Ascending aorta (tissue), 2 donors: ENCODE measurements at places on chromosomes 3 and 15.

- no peak for DNase-seq
Observed at GRCh38 chr3:134820994-134821393, 25.9 kb downstream of the EPHB1 start.

- no peak for DNase-seq
Observed at GRCh38 chr3:10423171-10423882, 82.1 kb downstream of the ATP2B2 start.

GRCh38 chr3:110069761-110070160, 732.4 kb upstream of the DPPA4 start:
- DNase-seq: no peak

DNA sequence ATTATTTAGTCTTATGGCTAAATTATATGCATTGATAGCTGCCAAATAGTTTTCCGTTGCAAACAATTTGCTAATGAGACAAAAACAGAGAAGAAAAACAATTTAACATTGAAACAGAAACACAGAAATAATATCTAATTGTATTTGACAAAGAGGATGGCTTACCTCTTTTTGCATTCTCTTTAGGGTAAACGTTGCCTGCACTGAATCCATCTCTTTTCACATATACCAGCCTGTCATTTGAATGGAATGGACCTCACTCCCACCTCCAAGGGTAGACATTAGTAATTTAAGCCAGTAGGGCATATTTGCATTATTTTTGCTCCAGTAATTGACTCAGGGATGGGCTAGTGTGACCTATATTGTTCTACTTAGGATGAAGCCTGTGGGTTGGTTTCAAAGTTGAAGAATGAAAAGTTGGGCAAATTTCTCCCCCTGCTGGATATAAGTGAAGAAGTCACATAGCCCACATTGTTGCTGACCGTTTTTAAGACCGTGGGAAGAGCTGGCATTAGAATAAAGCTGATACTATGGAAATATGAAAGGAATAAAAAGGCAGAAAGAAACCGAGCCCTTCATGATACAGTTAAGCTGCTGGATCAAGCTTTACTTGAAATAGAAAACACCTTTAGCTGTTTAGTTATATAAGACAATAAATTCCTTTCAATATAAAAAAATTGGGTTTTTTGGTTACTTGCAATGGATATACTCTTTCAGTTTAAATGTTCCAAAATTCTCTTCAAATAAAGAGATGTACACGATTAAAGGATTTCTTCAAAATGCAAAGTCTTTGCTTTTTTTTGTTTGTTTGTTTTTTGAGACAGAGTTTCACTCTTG, 26.9 kb downstream of the PIERCE2 start:
- DNase-seq: no peak

GRCh38 chr3:23668430-23668904, 137.3 kb upstream of the UBE2E1 start:
- DNase-seq: no peak

- DNase-seq: no peak
Observed at GRCh38 chr15:73923488-73924164, 2.6 kb upstream of the LOXL1 start.

DNA sequence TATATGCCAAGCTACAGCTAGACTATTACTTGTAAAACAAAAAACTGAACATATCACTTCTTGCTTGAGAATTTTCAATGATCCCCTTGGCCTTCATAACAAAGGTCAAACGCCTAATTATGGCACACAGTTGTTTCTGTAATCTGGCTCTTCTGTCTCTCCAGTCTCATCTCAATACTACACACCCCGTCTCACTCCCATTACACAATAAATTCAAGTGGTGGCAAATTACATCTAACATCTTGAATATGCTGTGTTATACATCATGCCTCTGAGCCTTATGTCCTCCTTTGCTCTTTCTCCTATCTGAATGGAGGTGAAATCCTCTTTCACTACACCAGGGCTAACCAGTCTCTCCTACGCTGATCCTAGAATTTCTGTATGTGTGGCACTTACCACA, 140.4 kb downstream of the TBL1XR1 start:
- no peak for DNase-seq

DNA sequence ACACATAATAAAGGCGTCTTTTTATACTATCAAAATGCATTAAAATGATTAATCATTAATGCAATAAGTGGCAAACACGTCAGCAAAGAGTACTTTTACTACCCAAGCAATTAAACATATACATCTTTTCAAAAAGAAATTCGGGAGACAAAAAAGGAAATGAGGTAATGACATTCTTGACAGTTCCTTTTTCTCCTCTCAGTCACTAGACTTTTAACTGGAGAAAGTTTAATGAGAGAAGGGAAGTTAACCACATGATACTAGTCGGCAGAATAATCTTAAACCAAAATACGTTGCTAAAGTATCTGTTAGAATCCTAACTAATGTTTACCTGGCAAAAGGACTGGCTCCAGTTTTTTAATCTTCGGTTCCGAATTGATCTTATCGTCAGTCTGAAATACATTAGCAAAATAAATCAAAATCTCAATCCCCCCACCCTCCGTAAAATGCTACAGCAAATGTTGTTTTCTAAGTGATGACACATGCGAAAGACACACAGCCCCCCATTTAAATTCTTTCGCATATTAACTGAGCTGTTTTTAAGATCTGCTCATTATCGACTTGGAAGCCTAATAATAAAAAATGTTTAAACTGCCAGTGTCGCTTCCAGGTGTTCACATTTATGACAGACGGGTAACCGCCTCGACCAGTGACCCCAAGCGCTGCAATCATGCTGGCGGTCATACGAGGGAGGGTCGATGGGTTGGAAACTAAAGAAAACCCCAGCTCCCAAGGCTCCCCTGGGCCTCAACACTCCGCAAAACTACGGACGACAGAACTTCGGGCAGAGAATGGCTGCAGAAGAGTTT, 778 bp downstream of the MTMR10 start:
- DNase-seq: no peak

DNA sequence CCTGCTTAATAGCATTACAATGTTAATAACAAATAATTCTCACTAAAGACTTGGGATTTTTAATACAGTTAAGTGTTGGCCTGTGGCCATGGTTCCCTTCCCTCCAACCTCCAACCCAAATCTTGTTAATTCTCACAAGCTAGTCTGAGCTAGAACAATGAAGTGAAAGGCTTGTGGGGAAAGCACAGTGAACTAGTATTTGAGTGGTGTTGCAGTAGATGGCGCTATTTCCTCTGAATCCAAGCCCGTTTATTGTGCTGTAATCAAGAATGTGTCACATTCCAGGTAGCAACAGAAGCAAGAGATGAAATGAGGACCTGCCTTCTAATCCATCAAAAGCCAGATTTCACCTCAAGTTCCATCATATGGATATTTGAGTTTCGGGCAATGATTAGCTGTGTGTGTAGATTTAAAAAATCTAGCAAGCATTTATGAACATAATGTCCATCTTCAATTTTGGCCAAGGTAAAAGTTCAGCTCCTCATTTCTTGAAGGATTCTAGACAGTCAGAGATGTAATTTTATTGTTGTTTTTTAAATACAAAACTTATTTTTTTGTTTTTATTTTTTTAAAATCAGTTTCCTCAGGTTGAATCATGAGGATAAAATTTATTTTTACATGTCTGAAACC, 160.7 kb downstream of the SQOR start:
- DNase-seq: no peak

GRCh38 chr3:197513953-197514785, 41.6 kb downstream of the BDH1 start:
- DNase-seq: no peak

DNA sequence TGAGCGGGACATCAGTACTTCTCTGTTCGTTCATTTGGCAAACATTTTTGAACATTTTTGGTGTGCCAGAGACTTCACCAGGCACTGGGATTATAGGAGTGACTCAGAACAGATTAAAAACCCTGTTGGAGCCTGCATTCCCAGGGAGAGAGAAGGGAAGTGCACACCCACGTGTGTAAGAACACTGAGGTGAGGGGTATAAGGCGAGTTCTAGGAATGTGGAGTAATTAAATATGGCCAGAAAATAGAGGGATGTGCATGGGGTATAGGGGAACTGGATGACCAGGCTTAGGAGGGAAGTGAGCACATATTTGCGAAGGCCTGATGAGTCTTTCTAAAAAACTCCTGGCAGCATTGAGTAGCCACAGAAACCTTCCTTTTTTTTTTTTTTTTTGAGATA, 401.2 kb upstream of the C2CD4B start:
- no peak for DNase-seq

DNA sequence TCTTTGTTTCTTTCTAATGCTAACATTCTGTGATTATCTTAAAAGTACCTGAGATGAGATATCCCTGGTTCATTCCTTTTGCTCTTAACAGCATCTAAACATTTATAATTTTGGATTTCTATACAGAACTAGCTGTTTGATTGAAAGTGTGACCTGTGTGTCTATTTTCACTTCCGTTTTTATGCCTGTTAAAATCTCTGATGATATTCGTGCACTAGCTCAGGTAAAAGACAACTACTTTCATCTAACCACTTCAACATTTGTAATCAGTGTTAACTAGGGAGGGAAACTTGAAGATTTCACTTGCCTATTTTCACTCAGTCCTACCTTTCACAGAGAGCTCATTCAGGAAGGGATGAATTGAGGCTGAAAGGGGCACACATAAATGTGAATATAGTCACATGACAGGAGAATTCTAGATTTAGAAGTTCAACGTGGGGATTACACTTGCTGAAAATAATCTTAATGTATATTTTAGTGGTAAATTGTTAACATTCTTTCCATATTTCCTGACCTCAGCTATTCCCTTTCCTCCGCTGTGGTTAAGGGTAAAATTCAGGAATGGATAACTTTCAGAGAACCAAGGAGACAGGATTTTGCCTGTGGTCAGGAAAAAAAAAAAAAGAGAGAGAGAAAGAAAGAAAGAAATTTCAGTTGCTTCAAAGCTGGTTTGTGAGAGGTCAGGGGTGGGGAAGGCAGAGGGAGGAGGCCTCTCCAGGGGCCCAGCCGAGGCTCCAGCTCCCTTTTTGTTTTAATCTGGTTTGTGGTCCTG, 159.8 kb upstream of the TSC22D2 start:
- DNase-seq: no peak

GRCh38 chr3:161422171-161422700, 50.9 kb upstream of the SPTSSB start:
- DNase-seq: no peak

DNA sequence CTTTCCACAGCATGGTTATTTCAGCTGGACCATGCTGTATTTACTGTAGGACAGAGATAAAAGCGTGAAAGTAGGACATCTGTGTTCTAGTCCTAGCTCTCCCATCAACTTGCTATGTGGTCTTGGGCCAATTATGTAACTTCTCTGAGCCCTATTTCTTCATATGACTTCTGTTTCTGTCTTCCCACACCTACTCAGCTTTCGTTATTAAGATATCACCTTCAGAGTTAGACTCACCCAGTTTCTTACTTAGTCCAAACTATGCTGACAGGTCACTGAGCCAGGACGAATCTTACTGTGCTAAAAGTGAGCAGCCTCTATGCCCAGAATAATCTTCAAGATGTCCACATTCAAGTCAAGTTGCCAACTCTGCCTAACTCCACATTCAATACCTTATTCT, 283.7 kb downstream of the IL5RA start:
- DNase-seq: no peak

DNA sequence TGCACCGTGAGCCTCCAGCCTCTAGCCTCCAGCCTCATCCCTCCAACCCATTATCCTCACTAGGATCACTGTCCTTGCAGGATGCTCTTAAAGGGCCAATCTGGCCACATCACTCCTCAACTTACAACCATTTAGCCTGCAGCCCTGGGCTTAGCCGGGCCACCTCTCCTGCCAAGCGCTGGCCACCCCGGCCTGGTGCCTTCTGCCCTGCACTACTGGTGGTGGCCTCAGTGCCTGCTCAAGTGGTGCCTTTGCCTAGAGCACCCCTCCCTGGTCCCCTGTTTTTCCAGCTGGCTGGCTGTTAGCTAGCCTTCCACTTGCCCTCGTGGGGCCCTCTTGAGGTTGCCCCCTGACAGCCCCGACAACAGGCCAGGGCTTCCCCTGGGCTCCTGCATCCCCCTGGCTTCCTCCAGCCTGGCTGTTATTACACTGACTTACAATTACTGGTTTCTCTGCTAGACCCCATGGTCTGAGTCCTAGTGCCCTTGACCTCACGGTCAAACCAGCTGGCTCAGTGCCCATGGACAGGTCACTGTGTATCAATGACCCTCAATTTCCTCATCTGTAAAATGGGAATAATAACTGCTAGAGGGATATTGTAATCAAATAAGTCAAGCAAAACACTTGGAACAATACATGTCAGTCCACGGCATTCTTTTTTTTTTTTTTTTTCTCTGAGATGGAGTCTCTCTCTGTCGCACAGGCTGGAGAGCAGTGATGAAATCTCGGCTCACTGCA, 15.5 kb downstream of the ATP2B2 start:
- DNase-seq: no peak

GRCh38 chr15:90873488-90873997, 5.2 kb downstream of the FURIN start:
- no peak for DNase-seq

- DNase-seq: no peak
Observed at GRCh38 chr3:43294975-43295374, 8.6 kb downstream of the SNRK start.

GRCh38 chr3:184679056-184679816, 32.6 kb downstream of the MAGEF1 start:
- no peak for DNase-seq

GRCh38 chr3:82556113-82556512, 794.7 kb upstream of the GBE1 start:
- DNase-seq: no peak

- no peak for DNase-seq
Observed at GRCh38 chr3:100548053-100548452, 55.6 kb downstream of the TMEM45A start.

DNA sequence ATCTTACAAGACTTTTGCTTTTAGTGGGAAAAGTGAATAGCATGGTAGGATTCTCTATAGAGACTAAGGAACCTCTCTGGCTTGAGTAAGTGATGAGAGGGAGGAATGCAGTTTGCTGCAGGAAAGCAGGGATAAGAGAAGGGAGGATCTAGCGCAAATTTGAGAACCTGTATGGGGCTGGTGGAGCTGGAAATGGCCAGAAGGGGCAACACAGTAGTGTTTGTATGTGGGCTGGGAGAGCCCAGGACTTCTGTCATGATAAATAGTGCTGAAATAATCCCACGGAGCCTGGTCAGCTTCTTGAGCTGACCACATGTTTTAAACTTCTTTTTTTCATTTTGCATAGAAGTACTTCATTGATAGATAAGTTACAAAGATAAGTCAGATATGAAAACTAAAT, 11.2 kb upstream of the SHC4 start:
- DNase-seq: no peak

DNA sequence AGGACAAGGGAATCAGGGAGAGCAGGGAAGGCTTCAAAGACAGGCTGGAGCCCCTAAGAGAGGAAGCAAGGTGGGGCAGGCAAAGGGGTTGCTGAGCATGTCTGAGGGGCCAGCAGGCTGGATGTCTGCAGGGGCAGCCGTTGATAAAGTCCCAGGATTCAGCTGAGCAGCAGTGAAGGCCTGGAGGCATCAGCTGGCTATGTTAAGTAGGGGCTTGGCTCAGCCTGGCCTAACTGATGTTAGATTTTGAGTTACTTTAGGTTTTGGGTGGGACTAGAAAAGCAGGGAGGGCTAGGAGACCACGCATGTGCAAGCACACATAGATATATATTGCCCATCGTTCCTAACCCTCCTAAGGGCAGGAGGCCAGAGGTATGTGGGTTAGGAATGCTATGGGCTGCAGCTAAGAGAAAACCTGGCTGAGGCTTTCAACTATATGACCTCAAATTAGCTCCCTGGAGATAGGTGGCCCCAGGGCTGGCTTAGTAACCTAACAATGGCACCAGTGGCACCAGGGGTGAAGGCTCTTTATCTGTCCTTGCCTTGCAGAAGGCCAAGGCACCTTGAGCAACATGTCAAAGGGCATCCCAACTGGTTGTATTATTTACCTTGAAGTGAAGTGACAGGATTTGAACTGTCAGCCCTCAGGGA, 331.5 kb upstream of the CTDSPL start:
- no peak for DNase-seq
